ENCODE measurements at places on chromosomes 16 and 17.

DNA sequence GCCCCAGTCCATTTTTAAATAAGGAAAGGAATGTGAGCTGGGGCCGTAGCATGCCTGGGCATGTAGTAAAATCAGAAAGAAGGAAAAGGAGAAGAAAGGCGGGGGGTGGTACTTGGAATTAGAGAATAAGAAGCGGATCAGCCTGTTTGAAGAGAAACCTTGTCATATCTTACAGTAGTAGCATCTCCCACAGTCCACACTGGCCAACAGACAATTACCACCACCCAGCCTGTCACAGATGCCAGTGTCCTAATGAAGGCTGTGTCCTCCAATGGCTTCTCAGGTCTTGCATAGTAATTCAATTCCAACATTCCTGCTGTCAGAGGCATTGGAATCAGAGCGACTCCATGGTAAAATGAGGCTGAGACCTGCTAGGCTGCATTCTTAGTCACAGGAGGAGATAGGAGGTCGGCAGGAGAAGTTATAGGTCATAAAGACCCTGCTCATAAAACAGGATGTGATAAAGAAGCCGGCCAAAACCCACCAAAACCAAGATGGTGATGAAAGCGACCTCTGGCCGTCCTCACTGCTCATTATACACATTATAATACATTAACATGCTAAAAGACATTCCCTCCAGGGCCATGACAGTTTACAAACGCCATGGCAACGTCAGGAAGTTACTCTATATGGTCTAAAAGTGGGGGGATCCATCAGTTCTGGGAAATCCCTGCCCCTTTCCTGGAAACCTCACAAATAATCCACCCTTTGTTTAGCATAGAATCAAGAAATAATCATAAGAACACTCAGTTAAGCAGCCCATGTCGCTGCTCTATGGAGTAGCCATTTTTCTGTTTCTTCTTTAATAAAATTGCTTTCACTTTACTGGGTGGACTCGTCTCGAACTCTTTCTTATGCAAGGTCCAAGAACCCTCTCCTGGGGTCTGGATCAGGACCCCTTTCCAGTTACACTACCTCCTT, 9.6 kb upstream of the AKAP10 start:
- no peak for DNase-seq

- DNase-seq = no peak
Observed at GRCh38 chr17:44862278-44862914, 14.7 kb downstream of the HIGD1B start.

GRCh38 chr17:76086384-76086783, 7.4 kb downstream of the ZACN start:
- DNase-seq = no peak

DNA sequence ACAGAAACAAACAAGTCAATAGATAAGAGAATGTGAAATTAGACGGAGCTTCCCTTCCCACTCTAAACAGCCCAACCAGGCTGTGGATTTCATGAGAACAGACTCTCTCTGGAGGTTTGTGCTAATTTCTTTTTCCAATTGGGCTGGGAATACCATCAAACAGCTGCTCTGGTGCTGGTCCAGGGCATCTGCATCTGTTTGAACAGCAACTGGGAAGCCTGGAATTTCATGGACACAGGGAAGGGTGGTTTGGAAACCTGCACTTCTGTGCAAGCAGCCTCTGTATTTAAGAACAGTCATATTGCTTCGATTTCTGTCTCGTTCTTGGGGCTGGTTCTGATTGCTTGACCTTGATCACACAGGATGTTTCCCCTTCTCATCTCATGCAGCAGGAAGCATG, 88.7 kb downstream of the FOXL1 start:
- DNase-seq = no peak

- DNase-seq = no peak
Observed at GRCh38 chr17:65539630-65540266, 21.7 kb downstream of the AXIN2 start.

DNA sequence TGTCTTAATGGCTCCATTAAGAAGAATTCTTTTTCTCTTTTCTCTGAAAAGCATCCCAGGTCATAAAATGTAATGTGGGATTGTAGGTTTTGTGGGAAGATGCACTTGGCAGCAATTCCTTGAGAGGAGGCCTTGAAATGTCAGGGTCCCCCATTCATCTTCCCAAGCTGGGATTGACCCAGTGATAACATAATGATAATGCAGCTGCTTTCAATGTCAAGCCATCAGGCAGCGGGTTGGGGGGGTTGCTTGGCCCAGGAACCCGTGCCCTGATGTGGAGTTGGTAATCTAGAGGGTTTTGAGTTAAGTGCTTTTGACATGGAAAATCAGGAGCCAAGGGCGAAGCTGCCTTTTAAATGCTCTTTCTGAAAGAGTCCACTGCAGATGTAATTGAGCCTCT, 484.0 kb downstream of the WWOX start:
- no peak for DNase-seq

DNA sequence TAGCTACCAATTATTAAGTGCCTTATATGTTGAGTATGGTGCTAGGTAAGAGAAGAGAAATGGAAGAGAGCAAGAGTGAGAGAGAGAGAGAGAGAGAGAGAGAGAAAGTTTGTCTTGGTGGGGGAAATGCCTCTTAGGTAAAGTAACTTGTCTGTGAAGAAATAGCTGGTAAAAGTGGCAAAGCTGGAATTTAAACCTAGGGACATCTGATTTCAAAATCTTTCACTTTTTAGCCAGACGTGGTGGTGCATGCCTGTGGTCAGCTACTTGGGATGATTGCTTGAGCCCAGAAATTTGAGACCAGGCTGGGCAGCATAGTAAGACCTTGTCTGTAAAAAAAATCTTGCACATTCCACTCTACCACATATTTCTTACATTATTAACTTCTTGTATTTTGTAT, 23.0 kb upstream of the CDR2 start:
- no peak for DNase-seq

DNA sequence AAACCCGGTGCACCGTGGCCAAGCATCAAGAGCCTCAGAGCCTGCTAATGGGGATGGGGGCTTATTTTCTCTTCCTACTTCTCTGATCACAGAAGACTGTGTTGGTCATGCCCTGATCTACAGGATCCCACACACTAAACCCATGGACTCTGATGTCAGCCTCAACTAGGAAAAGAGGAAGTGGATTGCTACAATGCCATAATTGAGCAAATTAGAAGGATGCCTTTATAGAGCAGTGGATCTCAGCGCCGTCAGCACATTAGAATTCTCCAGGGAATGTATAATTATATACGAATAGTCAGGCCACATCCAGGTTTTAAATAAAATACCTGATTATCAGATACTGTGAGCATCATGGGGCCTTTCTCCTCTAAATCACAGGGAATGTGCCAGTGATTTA, 64.8 kb downstream of the VAT1L start:
- no peak for DNase-seq

- no peak for DNase-seq
Observed at GRCh38 chr16:57489229-57489628, 2.9 kb upstream of the DOK4 start.

- no peak for DNase-seq
Observed at GRCh38 chr17:56779322-56779721, 54.4 kb downstream of the C17orf67 start.

DNA sequence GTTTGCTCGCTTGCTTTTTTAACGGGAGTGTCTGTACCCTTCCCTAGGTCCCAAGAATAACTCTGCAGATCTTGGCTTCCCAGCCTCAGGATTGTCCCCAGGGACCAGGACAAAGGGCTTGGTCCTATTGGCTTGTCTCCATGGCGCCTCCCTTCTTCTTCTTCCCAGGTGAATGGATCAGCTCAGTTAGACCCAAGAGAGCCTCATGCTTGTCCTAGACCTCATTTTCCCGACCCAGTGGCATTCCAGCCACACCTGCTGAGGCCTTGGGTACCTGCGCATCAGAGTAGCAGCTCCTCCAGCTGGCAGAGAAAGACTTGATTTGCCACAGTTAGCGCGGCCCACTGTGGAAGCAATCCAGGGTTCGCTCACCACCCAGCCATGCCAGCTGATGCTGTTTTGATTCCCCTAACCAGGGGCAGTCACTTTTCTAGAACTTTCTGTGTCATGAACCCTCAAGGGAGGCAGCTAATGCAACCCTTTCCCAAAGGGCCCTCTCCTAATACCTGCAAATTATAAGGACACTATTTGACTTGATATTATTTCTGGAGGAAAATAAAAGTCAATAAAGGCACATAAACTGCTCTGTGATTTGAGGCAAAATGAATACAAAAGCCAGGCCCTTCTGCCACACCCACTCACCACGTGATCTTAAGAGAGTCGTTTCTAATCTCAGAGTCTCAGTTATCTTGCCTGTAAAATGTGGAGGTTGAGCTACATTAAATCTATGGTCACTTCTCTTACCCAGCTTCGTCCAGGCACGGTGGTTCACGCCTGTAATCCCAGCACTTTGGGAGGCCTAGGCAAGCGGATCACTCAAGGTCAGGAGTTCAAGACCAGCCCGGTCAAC, 13.9 kb downstream of the GPR142 start:
- DNase-seq = no peak

All from occipital lobe (tissue), 3 donors.